CMK (cell line): ENCODE measurements at places on chromosomes 12 and 14.

- DNase-seq, result no peak
These were observed 63.9 kb upstream of the MAP1LC3B2 start for GRCh38 chr12:116495260-116495659.

DNA sequence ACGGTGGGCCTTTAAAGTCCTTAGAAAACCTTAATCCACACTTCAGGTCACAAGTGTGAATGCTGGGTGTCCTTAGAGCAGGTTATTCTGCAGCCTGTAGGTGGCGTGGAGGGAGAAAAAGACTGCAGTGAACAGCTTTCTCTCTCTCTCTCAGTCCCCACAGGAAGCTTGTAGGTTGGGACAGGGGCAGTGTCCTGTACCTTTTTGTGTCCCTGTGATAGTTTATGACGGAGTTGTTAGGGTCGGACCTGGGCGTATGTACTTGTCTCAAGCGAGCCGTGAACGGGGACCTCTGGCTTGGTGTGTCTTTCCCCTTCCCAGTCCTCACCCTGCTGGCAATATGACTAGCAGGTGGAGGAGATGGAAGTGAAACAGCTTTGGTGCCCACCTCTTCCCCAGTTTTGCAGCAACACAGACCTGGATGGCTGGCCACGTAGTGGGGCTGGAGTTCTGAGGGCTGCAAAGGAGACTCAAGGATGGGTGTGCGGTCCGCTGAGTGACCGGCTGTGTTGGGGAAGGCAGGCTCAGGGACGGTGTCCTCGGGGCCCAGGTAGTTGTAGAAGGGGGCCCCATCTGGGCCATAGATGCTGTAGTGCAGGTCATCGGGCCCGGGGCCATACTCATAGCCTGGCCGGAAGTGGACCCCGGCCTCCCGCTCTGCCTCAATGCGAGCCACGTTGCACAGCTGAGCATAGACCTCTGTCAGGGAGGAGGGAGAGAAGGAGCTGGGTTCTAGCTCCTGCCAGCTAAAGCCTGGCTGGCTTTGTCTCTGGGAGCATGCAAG is 8.9 kb downstream of the ISCA2 start:
- no peak for DNase-seq

DNA sequence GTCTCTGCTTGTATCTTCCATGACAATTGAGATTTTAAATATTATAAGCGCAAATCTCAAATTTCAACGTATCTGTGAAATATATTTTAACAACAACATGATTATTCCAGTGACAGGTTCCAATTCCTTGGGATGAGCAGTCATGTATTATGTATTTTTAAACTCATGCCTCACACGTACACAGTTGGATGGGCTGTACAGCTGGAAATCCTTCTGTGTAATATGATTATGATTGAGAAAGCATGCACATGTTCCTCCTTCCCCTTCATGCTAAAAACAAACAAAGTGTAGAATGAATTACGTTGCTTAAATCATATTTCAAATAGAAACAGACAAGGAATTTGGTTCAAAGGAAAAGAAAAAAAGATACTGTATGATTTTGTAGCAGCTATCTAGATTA is 428.3 kb downstream of the TMTC2 start:
- DNase-seq, result no peak

GRCh38 chr14:59081720-59082119 is 106.7 kb upstream of the DAAM1 start:
- DNase-seq, result no peak

DNA sequence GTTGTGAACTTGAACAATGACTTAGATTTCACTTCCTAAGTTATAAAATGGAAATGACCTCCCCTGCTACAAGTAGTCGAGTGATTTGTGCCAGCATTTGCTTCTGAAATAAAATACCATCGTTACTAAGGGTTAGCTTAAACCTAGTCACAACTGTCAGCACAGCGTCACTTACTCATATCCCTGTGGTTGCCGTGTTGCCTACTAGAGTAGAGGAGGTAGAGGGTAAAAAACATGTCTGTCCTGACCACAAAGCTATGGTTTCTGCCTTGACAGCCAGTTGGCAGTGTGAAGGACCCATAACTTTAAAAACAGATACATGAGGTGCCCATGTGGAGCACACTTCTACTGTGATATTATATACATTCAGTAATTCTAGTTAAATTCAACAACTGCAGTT is 234.2 kb upstream of the RGS6 start:
- no peak for DNase-seq

DNA sequence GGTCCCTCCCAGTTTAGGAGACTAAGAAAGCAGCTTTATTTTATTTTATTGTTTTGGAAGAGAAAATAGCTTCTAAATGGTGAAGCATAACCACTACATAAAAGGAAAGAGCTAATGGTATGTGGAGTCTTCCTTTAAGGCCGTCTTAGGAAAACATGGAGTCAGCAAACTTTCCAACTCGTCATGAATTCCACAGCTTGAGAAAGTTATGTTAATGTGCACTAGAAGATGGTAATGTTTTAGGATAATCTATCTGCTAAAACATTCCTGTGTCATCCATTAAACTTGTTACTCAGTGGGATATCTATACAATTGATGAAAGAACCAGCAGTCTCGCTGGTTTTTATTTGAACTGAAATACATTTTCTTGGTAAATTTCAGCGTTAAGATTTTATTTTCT is 448.4 kb upstream of the SEL1L start:
- no peak for DNase-seq

DNA sequence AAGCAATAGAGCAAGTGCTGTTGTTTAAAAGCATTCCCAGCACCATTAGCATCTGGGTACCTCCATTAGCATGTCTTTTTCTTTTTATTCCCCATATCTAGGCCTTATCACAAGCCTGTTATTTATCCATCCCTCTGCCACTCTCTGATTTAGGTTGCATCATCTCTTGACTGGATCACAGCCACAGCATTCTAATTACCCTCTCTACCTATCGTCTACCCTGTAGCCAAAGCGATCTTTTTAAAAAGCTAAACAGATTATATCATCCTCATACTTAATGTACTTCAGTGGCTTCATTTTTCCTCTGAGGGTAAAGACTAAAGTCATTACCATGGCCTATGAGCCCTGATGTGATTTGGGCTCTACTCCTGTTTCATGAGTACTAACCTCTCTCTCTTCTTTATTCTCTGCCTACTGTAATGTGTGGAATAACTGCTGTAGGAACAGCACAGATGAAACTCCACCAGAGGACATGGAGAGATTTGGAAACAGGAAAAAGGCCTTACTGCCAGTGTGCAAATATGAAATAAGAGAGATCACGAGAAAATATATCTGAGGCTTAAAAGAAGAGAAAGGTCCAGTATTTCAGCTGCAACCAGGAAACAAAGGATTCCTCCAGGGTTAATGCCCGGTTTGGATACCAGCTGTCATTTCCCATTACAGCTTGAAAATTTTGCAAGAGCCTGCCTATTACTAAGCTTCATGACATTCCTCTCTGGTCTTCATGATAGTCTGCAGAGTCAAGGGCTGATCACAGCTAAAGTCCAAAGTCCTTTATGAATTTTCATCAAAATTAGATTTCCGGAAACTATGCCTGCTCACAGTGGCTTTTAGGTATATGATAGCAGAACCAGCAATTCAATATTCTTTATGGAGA is 422.5 kb upstream of the PDE3A start:
- DNase-seq, result no peak

DNA sequence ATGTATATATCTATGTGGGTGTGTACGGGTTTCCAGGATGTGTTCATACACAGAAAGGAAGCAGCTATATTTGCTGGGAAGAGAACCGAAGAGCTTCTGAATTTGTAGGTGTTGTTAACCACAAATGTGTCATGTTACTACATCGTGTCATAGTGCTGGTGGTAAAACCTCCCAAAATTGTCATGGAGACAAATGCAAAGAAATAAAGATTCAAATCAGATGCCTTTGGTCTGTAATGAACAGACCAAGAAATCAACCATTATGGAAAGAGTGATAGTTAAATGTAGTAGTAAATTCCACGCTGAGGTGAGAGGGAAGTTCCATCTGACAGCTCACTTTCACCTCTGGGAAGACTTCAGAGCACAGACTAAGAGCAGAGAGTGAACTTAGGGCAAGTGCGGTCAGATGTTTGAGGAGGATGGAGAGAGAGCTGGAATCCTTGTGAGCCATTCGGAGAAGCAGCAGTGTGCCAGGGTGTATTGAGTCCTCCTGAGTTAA is 487.5 kb downstream of the TMEM121 start:
- no peak for DNase-seq

GRCh38 chr12:105504286-105504685 is 173.8 kb downstream of the C12orf75 start:
- no peak for DNase-seq

GRCh38 chr12:6361834-6362233 is 13.5 kb downstream of the SCNN1A start:
- no peak for DNase-seq

- no peak for DNase-seq
These were observed 227.7 kb upstream of the NPAS3 start for GRCh38 chr14:32710731-32711680.

- no peak for DNase-seq
These were observed 221.7 kb upstream of the GRIP1 start for GRCh38 chr12:66900616-66901015.

DNA sequence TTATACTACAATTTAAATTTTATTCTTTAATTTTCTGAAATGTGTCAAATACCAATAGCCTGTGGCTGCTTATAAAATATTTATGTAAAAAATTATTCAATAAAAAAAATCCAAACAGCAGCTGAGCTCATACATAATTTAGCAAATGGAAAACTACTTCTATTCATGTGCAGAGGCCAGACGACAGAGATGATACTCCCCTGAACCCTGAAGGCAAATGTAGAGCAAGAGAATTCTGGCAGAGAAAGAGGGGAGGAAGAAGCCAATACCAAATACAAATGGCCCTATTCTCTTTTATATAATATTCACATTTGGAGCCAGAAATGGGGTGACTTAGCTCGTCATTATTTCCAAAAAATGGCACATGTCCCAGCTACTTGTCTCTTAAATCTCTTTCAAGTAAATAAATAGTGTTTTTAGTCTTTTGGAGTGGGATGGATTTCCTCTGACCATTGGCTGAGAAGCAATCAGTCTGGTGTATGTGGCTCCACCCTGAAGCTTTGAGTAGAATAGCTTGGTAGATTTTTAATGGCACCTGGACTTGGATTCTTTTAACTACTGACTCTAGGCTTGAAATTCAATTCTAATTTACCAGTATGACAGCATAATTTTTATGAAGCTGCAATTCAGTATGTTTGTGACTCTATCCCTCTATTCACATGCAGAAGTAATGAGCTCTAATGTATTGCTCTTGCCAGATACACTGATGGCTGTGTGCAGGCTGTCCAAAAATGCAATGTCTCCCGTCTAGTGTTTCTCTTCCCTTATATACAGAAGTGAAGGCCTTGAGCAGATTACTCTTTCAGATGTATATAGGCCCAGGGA is 113.4 kb upstream of the SCAF11 start:
- DNase-seq, result no peak

GRCh38 chr14:81709681-81710080 is 176.0 kb upstream of the SEL1L start:
- no peak for DNase-seq

DNA sequence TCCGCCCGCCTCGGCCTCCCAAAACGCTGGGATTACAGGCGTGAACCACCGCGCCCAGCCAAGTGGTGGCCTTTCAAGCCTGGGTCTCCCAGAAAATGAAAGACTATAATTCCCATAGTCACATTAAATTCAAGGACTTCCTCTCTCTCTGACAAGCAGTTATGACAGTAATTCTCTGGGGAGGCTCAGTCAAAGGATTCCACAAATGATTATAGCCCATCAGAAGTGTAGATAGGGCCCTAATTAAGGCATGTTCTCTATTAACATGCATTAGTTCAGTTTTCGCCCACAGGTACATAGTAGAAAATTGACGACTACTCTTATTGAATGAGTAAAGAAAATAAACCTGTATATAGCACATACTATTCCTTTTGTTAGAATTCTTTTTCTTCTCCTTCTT is 16.4 kb downstream of the PRMT8 start:
- no peak for DNase-seq

- DNase-seq, result no peak
These were observed 52.2 kb downstream of the PHETA1 start for GRCh38 chr12:111316671-111317070.

DNA sequence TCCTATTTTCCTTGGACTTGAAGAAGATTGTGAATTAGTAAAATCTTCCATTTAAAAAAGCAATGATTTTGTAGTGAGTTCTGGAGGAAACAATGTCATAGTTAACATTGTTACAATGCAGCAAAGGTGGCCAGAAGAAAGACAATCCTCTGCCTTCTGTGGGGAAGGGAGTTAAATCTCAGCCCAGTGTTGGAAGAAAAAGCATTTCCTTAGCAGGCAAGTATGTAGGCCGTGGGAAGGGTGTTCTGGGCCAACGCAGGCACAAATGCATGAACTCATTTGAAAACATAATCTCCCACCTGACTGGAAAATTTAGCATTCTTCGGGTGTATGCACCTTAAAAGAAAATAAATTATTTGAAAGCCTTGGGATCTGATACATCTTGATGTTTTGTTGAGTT is 258.6 kb downstream of the ADAMTS20 start:
- DNase-seq, result no peak

GRCh38 chr12:57868851-57869268 is 22.3 kb upstream of the CTDSP2 start:
- no peak for DNase-seq

DNA sequence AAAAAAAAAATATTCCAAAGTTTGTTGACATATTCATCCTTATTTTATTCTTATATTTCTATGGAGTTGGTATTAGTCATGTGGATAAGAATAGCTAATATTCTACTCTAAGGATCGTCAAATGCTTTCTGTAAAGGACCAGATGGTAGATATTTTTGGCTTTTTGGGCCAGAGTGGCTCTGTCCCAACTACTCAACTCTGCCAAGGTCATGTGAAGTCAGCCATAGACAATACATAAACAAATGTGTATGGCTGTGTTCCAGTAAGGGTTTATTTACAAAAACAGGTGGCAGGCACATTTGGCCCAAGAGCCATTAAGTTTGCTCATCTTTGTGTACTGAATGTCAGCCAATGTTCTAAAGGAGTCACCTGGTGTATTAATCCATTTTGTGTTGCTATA is 131.8 kb downstream of the TBX5 start:
- DNase-seq, result no peak

- no peak for DNase-seq
These were observed 314.2 kb downstream of the EGLN3 start for GRCh38 chr14:33636716-33637115.

GRCh38 chr14:102027951-102028350 is 58.9 kb downstream of the HSP90AA1 start:
- DNase-seq, result no peak

- no peak for DNase-seq
These were observed 15.8 kb upstream of the HNF1A start for GRCh38 chr12:120962532-120963020.

DNA sequence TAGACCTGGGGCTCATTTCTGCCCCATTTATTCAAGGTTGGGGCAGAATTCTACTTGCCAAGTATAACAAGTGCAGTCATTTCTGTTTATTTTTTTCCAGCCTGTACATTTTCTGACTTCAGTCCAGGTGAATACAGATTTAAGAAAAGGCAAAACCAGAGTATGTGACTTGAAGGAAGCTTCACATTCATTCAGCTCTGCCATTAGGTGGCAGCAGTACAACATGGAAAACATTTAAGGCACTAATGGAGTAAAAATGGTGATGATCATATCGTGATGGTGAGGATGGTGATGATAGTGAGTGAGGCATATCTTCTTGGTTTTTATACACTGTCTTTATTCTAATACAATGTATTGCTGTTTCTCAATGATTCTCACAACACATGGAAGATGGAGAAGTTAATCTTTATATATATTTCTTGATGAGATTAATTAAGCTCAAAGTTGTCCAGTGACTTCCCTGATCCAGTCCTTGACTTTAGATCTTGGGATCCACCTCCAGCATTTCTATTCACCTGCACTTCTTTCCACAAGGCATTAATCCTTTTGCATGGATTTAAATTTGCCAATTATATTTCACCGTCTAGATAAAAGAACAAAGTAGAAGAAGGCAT is 176.7 kb upstream of the SEL1L start:
- DNase-seq, result no peak
